ENCODE measurements at places on chromosomes 3 and 15.

GRCh38 chr15:63332367-63333124, 49.1 kb downstream of the CA12 start:
- DNase-seq: no peak

DNA sequence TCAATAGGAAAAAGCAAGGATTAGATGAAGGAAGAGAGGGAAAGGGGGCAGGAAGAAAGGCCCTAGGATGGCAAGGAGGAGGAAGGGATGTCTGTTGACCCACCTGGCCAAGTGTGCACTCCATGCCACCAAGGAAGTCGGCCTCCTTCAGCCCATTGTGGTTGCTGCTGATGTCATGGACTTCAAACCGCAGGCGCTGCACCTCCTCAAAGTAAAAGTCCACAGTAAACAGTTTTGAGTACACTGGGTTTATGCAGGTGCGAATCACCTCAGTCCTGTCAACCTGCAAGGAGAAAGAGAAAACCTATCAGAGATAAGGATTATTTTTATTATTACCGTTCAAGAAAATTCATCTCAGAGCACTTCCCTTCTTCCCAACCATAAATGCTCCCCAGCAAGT, 220.6 kb upstream of the MRPL3 start:
- no peak for DNase-seq

- no peak for DNase-seq
Observed at GRCh38 chr3:12571986-12572385, 15.1 kb downstream of the MKRN2 start.

DNA sequence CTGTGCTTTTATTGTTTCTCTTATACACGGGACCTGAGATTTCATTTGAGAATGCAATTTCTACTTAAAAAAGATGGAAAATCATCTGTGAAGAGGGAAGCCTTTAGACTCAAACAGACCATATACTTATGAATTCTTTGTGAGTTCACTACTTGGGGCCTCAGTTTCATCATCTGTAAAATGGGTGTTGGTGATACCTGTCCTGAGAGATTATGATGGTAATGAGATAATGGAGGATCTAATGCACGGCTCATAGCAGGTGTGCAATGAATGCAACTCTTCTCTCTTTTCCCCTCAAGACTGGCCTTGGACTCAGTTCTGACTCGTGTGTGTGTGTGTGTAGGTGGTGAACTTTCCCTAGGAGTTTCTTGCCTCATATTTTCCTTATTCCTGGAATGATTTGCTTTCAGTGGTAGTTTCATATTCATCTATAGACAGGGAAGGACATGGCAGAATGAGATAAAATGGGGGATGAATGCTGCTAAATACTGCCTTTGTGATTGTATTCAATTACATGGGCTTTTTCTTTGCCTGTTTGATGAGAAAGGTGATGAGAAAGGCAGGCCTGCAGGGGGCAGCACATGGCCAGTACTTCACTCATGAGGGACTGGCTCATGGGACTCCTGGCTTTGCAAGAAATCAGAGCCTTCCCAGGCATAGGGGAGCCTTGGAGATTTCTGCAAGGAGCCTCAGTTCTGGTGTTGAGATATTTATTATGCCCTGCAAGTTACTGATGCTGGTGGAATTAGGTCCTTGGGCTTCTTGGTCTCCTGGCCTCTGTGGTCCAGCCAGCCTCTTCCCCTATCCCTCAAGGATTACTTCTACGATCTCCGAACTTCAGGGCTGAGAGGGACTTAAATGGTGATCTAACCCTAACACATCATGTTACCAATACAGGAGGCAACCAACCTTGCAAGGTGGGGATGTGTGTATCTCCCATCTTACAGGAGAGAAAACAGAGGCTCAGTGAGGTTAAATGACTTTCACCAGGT, 70.7 kb downstream of the RPLP1 start:
- DNase-seq: peak; percentile 84

- no peak for DNase-seq
Observed at GRCh38 chr3:102941786-102942185, 507.0 kb downstream of the ZPLD1 start.

DNA sequence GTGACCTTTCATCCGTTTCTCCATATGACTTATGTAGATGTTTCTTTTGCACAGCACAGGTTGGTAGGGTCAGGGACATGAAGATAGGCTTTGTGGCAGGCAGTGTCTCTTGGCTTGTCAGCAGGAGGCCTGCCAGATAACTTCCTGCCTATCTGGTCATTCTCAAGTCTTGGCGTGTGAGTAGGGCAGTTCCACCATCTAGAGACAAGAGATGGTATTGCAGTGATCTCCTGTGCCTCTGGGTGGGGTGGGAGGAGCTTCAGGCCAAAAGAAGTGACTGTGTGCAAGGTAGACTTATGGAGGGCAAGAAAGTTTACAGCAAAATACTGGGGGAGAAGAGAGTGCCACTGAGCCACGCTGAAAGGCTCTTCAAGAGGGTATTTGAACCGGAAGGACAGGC, 11.0 kb downstream of the TEX264 start:
- peak; percentile 86 for DNase-seq

GRCh38 chr3:140013220-140013619, 78.2 kb downstream of the CLSTN2 start:
- DNase-seq: no peak

DNA sequence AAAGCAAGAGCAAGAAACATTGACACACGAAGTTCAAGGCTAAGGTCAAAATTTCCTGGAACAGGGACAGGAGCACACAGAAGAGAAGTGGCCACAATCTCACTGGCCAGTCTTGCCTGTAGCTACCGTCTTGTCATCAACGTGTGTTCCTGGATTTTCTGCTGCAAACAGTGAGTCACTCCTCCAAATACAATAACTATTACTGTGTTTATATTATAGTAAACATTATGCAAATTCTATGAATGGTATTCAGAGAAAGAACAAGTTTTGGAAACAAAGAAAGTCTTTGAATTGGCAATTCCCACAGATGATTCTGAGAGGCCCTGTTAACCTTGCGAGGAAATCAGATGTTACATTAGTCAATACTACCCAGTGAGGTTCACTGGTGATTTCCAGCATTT, 220.5 kb downstream of the FAM43A start:
- DNase-seq: no peak

DNA sequence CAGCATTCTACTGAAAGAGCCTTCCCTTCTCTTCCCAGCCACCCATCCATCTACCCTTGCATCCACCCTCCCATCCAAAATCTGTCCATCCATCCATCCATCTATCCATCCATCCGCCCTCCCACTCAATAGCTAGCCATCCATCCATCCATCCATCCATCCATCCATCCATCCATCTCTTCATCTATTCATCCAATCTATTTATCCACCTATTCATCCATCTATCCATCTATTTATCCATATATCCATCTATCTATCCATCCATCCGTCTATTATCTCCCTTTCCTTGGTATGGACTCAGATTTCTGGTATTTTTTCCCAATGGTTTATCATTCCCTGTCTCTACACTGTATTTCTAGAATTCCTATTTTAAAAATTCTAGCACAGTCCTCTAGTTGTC, 46.1 kb upstream of the PPARG start:
- no peak for DNase-seq

- DNase-seq: no peak
Observed at GRCh38 chr3:54311211-54311747, 188.9 kb downstream of the CACNA2D3 start.

DNA sequence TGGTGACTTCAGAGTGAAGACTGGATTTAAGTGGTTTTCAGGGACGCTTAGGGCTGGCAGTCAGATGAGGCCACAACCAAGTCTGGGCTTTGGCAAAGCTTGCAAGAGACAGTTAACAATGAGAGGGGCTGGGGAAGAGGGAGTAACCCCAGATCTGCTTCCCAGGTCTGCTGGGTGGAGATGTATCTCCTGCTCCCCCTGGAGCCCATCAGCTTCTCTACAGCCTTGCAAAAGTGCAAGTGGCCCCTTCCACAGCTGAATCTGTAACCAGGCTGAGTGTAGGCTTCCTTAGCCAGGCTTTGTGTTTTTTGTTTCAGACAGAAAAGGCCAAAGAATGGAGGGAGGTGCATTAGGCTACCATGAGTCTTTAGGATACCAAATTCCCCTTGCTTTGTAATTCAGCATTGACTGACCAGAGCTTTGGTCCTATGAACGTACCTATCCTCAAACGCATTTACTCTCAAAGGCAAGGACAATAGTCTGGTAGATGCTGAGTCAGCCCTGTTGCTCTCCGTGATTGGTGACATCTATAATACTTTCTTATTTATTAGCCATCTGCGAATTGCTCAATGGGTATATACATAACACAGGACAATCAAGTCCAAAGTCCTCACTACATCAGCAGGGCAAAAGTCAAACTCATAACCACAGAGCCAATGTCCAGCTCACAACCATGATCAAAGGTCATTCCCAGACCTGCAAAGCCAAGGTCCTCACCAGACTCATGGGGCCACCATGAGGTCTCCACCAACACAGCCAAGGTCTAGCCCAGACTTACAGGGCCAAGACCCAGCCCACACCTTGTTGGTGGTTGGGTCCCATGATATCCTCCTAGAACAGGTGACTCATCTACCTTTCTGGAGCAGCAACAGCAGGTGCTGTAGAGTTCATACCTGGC, 17.1 kb downstream of the CCDC13 start:
- DNase-seq: peak; percentile 24

- DNase-seq: no peak
Observed at GRCh38 chr15:43314171-43314570, 16.2 kb downstream of the LCMT2 start.

GRCh38 chr3:46578973-46579755, 13.1 kb upstream of the LRRC2 start:
- no peak for DNase-seq

GRCh38 chr15:95712785-95713184, 617.7 kb upstream of the NR2F2 start:
- no peak for DNase-seq

DNA sequence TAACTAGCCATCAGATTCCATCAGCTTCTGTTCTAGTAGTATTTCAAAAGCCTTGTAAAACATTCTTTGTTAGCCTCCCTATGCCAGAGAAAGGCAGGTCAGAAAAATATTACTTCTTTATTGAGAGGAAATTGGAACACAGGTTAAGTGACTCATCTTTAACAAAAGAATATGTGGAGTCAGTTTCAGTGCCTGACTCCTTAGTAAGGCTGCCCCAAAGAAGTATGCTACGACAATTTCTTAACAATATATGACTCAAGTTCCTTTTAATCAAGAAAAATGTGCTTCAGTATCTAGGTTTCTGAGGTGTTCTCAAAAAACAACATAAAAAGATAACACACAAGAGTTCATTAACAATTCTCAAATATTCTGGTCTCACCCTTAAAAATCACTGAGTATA, 139.2 kb downstream of the VPS13C start:
- no peak for DNase-seq

GRCh38 chr3:138774529-138775253, 60.0 kb downstream of the PIK3CB start:
- DNase-seq: peak; percentile 58

- DNase-seq: no peak
Observed at GRCh38 chr3:10268116-10268515, 19.9 kb downstream of the TATDN2 start.

- DNase-seq: no peak
Observed at GRCh38 chr3:29972320-29972993, 633.9 kb upstream of the TGFBR2 start.

DNA sequence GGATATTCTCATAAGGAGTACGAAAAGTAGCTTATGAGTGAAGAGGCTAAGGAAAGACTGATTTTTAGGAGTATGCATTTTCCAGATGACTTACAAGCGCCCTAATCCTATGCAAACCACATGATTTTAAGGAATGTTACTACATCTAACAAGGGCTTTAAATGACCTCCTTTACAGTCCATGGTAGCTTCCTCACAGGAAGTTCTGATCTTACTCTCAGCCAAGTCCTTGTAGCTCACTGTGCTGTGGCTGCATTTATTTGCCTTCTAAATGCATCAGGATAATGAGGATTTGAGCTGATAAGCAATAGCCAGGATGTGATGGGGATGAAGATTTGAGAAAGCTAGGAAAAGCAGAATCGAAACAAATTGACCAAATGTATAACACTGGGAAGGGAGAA, 896.0 kb downstream of the MCTP2 start:
- no peak for DNase-seq

DNA sequence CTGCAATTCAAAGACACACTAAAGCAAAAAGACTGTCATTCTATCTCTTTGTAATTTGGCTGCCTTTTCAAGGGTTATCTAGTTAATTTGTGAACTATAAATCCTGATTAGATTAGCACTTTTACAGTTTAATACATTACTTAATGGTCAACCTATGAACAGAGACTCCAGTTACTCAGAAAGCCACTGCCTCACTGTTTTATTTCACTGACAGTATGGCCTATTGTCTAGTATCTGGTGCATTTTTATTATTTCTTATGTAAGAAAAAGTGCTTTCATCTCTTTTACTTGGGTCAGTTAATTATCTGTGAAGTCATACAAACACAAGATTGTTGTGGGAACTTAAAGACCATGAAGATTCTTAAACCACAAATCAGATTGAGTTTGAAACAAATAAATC, 133.8 kb downstream of the ZBBX start:
- no peak for DNase-seq

- no peak for DNase-seq
Observed at GRCh38 chr15:86076468-86076867, 3.2 kb upstream of the AGBL1 start.

GRCh38 chr15:85621094-85621493, 173.6 kb downstream of the KLHL25 start:
- DNase-seq: peak; percentile 39

- DNase-seq: no peak
Observed at GRCh38 chr3:102686792-102687191, 252.0 kb downstream of the ZPLD1 start.

GRCh38 chr3:60775985-60776384, 475.3 kb downstream of the FHIT start:
- no peak for DNase-seq

GRCh38 chr3:17830788-17831187, 88.4 kb upstream of the TBC1D5 start:
- DNase-seq: no peak

DNA sequence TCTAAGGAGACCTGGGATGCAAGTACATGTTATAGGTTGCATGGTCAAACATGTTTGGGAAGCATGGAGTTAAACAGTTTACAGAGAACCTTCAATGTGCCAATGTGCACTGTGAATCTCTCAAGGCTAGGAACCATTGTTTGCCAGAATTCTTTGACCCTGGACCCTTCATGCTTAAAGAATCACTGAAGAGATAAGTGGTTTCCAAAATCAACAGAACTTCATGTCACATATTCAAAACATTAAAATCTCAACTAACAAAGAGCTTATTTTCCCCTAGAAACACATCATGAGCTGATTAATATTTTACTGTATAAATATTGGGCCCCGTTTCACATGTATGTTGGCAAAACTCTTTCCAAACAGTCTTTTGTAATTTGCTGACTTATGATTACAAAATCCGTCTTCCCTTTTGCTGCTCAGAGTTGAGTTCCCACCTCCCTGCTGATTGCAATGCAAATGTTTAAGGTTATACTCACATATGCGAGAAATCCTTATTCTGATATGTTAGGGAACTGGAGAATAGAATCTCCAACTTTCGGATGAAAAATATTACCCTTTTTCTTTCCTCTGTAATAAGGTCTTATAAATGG, 380.2 kb downstream of the DIPK2A start:
- DNase-seq: no peak

DNA sequence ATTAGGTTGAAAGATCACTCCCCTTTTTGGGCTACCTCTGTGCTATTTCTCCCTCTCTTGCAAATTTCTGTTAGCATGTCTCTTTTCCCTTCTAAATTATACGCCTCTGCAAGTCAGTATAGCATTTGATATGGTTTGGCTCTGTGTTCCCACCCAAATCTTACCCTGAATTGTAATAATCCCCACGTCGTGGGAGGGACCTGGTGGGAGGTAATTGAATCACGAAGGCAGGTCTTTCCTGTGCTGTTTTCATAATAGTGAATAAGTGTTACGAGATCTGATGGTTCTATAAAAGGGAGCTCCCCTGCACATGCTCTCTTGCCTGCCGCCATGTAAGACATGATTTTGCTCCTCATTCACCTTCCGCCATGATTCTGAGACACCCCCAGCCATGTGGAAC, 41.0 kb downstream of the TAMM41 start:
- DNase-seq: no peak

Measured in activated CD4-positive, alpha-beta memory T cell treated with anti-CD3 and anti-CD28 coated beads for 36 hours (primary cell).